ENCODE measurements at places on chromosomes 11 and 22.

DNA sequence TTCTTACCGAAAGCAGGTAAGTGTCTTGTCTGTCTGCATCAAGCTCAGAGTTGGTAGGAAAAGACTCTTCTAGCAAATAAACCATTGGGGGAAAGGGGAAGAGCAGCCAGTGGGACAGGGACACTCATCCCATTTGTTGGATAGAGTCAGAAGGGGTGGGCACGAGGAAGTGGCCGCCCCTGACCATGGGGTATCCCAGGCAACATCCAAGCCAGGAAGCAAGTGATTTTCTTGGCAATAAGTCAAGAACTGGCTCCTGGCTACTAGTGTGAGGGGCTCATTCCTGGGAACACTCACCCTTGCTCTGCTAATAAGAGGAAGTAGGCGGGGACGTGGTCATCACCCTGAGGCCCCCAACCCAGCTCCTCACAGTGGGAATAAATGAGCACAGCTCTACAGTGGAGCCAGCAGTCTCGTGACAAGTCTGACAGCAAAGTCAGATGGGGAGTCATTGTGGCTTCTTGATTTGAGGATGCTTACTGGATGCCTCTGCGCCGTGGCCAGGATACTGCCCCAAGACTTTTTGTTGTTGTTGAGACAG is 6.7 kb downstream of the SLC25A18 start:
- DNase-seq, result no peak

DNA sequence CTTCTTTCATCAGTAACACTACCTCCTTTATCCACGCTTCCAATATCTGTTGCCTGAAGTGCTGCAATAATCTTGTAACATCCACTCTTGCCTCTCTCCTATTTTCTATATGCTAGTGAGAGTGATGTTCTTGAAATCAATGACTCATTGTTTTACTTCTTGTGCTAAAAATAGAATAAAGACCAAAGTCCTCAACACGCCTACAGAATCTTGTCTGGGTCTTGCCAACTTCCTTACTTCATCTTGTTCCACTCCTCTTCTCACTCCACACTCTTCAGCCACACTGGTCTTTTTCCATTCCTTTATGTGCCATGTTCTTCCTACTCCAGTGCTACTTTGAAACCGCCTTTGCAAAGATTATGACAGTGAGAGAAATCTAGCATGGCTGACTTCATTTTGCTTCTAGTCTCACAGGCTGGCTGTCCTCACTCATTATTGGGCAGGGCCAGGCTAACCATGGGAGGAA is 136.4 kb downstream of the CCDC81 start:
- no peak for DNase-seq

GRCh38 chr11:115886422-115886733 is 382.2 kb upstream of the CADM1 start:
- DNase-seq, result no peak

DNA sequence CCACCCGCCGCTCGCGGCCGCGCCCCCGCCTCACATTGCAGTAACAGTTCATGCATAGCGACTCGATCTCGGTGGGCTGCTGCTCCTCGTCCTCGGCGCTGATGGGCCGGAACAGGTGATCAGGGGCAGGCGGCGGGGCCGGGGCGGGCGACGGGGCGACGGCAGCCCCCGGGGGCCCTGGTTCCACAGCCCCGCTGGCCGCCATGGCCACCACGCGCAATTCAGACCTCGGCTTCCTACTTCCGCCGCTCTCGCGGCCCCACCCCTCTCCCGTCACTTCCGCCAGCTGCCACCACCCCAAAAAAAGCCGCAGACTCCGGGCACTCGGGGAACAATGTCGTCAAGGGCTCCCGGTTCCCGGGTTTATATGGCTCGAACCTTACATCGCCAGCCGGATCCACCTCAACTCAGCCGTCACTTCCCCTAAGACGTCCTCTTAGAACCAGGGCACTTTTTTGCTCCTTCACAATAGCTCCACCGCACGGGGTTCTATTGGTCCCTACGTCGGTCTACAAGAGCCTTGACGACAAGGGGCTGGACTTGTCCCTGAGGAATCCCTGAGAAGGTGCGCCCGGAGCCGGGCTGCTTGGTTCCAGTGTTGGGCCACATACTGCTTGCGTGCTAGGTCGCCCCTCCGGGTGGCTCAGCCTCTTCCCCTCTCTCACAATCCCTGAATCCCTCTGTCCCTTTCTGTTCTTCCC is at the start of gene ZPR1:
Gene ZPR1, minus strand, starts transcription at position 238 of the 701 bp plus-strand sequence. Its CDS starts 33 bp downstream, at position 205.
- peak; percentile 78 for DNase-seq

DNA sequence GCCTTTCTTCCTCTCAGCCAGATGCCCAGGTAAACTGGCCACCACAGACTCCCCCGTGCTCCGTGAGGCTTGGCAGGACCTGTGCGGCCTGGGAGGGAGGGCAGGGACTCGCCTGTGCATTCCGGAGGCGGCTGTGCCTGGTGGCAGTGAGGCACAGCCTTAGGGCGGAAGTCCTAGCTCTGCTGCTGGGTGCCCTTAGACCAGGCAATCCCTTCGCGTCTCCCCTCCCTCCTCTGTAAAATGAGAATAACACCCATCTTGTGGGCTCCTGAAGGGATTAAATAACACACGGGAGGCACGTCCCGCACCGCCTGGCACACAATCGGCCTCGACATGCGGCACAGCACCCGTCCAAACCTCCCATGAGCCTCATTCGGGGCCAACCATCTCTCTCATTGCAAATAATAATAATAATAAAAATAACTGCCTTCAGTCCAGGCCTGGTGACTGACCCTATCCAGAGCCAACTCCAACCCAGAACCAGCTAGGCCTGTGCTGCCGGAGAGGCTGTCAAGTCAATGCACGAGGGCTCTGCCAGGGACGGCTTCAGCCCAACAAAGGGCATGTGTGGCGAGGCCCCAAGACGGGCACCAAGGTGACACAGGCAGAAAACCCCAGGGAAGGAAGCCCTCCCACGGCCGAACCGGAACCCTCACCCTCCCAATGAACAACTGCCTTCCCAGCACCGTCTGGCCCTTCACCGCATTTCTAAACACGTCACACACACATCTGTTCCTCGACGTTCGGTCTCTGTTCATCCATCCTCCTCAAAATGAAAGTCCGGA is 8.2 kb downstream of the LTO1 start:
- DNase-seq, result no peak
